Femur (tissue), 1 donor: ENCODE measurements at places on chromosomes 1 and 21.

- DNase-seq: no peak
These were observed 2162.7 kb downstream of the NCAM2 start for GRCh38 chr21:23160914-23161313.

GRCh38 chr1:36400825-36401601, 3.3 kb upstream of the LSM10 start:
- DNase-seq: peak; percentile 86

GRCh38 chr1:119920104-119920968, 24.0 kb upstream of the ADAM30 start:
- DNase-seq: no peak

- DNase-seq: no peak
These were observed 129.5 kb downstream of the TENT5C start for GRCh38 chr1:117735045-117735992.

GRCh38 chr1:98924977-98925376, 79.7 kb downstream of the PLPPR5 start:
- DNase-seq: no peak

GRCh38 chr1:107794571-107794970, 170.4 kb downstream of the VAV3 start:
- no peak for DNase-seq

DNA sequence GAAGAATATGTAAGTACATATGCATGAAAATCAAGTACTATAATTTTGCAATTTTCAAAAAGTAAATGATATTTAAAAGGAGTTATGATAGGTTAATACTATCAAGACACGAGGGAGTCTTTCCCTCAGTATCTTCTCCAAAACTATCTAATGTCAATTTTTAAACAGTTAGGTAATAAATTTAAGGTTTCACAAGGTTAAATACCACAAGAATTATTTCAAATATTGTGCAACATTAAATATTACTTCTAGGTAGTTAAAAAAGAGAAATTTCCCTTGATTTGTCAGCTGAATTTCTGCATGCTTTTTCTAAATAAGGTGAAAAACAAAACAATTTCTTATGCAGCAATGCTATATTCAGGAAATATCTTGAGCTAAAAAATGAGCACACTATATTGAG, 3.5 kb downstream of the CFHR5 start:
- no peak for DNase-seq

- DNase-seq: no peak
These were observed 369.6 kb upstream of the ADGRL4 start for GRCh38 chr1:79376106-79376505.

GRCh38 chr21:29645666-29646553, 293.9 kb downstream of the GRIK1 start:
- no peak for DNase-seq

GRCh38 chr1:41723786-41724185, 194.9 kb downstream of the HIVEP3 start:
- DNase-seq: no peak

DNA sequence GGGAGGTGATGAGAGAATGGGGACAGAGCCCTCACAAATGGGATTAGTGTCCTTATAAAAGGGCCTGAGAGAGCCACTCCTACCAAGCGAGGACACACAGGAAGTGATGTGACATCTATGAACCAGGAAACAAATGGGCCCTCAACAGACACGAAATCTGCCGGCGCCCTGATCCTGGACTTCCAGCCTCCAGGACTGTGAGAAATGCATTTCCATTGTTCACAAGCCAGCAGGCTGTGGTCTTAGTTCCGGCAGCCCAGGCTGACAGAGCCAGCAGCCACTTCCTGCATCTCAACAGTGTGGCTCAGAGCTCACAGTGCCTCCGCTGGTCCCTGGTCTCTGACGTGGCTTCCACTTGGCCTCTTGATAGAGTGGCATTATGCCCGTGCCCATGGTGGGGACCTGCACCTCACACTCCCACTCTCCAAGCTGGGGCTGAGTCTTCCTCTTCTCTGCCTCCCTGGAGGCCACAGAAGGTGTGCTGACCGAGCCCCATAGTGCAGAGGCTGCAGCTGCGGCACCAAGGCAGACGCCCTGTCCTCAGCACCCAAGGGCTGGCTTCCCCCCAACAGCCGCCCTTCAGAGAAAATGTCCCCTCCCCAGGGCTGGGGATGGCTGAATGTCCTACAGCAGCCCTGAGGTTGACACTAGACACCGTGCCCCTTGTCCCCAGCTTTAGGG, 44.9 kb downstream of the ACOT7 start:
- DNase-seq: peak; percentile 59

DNA sequence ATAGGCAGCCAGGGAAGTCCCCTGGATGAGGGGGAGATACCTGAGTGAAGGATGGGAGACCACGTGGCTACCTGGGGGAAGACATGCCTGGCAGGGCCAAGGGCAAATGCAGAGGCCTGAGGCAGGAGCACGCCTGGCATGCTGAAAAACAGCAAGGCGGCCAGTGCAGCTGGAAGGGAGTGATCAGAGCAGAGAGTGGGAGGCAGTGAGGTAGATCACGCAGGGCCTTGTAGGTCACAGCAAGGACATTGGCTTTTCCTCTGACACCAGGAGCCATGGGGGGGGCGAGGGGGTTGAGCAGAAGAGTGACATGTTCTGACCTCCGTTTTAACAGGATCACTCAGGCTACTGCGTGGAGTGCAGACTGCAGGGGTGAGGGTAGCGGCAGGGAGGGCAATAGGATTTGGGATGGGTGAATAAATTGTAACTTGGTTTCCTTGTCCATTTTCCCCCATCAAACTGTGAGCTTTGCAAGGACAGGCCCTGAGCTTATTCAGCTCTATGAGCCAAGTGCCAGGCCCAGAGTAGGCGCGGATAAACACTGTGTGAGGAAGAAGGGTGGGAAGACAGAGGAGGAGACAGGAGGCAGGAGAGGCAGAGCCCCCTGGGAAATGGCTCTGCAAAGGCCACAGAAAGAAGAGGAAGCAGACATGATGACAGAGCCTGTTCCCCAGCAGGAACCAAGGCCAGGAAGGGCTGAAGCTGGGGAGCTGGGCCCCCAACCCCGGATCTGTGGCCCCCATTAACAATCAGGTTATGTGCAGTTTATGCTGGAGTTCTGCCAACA, 16.6 kb downstream of the IFI6 start:
- DNase-seq: no peak

DNA sequence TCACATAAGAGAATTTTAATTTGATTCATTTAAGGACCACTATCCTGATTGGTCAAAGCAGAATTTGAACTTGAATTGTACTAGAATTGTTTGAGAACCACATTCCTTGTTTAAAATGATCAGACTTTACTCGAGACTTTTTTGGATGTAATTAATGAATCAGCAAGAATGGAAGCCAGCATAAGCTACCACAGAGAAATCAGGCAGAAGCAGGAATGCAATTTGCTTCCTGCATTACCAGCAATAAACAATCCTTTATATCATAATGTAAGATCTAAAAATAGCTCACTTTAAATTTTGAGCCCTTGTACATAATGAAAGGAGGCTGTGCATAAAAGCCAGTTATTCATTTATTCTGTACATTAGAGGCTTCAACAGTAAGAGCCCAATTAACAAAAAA, 119.8 kb upstream of the BACE2 start:
- no peak for DNase-seq

DNA sequence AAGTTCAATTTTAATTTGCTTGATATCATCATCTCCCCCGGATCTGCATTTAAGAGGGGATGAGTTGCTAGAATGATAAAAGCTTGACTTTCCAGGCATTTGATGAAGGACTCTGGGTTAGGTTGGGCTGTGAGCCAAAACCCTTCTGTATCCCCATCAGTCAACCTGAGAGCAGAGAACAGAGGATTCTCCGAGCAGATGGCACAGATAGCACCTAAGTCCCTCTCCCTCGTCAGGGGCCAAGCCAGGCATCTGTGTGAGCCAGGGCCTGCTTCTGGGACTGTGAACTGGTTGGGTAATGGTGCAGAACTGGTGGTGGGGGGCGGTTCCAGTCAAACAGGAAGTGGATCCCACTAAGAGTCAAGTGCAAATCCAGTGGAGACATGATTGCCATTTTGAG, 205.8 kb downstream of the TNR start:
- no peak for DNase-seq
